ENCODE measurements at places on chromosomes 6 and 20.

DNA sequence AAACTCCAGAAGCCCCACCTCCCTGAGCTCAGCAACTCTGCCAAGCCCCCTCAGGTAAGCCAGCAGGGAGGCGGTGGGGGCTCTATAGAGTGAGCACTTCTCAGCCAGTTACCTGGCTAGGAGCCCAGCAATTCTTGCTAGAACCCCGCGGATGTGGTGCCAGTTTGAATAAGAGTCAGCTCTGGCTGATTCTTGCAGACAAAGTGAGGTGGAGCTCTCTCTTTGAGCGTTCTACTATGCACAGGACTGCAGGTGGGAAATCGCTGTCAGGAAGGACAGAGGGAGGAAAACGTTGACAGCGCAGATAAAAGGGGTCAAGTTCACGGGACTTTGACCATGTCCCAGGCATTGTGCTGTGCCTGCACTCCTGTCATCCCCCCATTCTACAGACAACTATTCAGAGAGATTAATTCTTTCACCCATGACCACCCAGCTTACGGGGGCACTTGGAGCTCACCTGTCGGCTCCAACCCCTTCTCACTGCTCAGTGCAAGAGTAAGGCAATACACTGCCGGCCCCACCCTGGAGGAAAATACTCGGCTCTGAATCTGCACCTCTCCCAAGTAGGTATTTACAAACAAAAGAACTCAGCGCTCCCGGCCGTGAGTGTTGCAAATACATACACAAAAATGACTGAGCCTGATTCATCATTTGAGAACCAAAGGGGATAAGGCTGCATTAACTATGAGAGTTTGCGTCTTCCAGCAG, 92.9 kb downstream of the ANKRD60 start:
- DNase-seq: no peak

DNA sequence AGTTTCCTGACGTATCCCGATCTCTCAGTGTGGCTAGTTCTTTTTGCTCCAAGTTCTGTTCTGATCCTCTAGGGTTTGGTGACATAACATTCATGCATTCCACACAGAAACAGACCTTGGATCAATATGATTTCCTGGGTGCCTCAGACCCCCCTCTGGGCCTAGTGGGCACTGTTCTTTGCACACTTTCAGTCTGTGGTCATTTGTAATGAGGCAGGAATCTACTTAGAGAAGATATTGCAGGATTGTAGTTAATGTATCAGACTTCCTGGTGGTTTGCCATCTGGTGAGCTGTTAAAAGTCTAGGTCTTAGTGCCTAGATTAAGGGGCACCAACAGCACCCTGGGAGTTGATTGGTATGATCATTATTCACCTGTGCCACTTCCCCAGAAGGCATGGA, 7.5 kb downstream of the BEND6 start:
- no peak for DNase-seq

- DNase-seq: no peak
These were observed 17.1 kb upstream of the RPN2 start for GRCh38 chr20:37161830-37162549.

DNA sequence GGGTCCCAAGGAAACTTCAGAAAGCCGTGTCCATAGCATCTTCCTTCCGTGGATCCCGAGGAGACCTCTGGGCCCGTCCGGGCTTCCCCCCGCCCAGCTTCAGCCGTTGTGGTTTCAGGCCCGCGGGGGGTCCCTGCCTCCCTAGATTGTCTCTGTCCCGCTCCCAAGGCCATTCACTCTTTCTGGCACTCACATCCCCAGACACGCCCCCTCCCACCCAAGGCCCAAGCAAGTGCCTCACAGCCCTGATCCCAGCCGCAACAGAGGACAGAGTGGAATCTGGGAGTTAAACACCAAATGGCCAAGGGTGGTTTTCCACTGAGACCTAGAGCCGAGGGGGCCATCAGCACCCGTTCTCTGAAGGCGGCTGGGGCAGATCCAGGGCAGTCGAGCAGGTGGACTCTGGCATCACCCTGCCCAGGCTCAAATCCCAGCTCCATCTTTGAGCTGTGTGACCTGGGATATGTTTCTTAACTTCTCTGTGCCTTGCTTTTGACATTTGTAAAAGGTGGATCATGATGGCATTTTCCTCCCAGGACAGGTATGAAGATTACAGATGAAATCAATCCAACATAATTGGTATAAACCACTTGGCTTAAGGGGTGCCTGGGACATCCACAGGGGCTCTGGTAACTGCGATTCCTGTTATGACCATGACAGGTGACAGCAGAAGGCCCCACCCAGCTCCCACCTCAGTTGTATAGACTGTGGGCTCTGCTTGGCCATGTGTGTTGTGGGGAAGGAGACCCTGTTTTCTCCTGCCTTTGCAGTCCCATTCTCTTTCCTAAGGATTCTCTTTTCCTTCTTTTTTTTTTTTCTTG, 48.1 kb downstream of the CTCFL start:
- no peak for DNase-seq

DNA sequence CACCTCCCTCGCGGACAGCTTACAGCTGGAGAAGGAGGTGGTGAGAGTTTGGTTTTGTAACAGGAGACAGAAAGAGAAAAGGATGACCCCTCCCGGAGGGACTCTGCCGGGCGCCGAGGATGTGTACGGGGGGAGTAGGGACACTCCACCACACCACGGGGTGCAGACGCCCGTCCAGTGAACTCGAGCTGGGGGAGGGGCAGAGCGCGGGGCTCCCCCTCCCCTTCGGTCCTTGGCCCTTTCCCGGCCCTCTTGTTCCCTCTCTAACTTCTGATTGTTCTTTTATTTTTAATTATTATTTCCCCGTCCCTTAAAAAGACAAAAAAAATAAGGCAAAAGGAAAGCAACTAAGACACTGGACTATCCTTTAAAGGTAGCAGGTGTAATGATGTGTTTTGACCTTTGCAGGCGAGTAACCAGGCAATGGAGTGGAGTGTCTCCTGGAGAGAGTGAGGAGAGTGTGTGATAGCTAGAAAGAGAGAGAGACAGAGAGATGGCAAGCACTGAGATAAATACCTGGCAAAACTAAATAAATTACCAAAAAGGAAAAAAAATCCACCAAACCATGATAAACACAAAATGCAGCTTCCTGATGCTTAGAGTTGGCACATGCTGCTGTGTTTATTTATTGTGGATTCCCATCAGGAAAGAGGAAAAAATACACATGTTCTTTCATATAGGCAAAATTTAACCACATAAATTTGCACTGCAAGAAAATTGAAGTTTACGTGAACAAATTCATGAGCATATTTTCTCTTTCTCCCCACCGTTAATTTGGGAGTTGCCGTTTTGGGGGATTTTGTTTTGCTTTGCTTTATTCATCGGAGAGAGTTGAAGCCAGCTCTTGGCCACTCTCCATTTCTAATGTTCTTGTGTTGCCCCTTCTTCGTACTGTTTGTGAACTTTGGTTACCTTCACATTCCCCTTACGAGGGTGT, 1.9 kb downstream of the POU3F2 start:
- DNase-seq: no peak

DNA sequence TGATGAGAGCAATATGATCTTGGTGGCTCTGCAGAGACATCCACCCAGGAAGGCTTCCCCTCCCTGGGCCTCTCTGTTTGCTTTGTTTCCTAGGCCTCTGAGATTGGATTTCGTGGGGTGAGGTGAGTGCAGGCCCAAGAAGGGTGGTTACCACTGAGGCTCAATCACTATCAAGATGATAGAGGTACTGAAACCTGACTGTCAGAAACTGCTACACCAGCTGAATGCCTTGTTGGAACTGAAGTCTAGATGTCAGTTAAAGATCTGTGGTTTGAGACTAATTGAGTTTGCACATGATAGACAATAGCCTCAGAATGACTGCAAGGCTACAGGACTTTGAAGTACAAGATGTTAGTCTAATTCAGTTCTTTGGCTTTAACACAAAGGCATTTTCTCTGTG, 15.2 kb downstream of the VNN1 start:
- DNase-seq: no peak

GRCh38 chr6:111258615-111259088, 171.3 kb downstream of the SLC16A10 start:
- DNase-seq: no peak

- DNase-seq: no peak
These were observed 489 bp downstream of the TBX18 start for GRCh38 chr6:84763886-84764331.

DNA sequence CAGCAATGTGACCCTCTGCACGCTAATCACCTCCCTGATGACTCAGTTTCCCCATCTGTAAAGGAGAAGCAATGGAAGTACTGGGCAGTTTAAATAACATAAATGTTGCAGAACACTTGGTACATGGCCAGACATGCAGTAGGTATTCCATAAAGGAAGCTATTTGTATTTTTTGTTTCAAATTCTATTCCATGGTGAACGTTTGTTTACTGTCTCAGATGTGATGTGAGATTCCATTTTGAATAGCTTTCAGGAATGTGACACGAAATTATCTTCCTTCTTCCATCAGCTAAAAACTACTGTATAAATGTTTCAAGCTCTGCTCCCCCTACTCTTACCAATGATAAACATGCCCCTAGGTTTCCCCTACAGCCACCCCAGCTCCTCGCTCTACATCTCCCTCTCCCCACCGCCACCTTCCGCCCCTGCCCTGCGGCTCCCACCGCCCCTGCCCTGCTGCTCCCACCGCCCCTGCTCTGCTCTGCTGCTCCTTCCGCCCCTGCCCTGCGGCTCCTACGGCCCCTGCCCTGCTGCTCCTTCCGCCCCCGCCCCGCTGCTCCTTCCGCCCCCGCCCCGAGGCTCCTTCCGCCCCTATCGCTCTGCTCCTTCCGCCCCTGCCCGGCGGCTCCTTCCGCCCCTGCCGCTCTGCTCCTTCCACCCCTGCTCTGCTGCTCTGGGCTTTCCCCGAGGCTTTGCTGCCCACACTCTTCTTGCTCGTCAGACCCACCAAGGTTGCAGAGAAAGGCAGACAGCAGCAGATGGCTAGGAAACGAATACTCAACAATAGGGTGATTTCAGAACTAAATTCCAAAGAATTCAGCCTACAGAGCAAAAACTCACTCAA, 78.9 kb downstream of the THBS2 start:
- DNase-seq: no peak

GRCh38 chr20:10715035-10715434, 41.2 kb upstream of the JAG1 start:
- no peak for DNase-seq

- DNase-seq: peak; percentile 15
These were observed 182.5 kb downstream of the MAFB start for GRCh38 chr20:40506537-40506939.

DNA sequence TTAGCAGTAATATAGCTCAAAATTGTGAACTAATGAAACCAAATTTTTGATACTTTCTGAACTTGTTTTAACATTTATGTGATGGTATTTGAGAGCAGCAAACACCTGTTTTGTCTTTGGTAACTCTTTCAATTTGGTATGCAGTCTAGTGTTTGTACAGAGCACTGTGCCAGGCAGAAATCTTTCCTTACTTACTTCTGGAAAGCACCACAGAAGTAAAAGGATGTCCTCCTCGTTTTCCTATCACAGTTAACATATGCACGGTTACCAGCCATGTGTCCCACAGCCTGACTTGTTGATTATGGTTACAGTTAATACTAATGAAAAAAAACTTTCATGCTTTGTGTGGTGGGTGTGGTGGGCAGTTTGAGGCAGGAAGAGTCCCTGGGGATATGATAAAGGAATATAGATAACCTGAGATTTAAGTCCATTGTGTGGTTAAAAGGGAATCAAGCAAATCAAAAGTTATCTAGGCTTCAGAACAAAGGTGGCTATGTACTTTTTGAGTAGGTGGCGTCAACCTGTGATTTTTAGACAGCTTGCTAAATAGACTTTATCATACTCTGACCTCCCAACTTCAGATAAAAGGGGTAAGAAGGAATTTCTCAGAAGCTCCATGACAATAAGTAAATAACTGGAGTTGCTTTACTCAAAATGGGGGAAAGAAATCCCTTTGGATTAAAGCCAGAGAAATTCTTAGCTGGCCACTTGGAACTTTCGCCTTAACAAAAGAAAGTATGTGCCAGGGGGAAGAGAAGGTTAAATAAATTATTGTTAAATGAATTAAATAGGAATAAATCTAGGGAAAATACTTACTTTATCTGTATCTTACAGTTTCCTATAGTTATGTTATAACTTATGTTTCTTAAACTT, 20.1 kb upstream of the COL10A1 start:
- no peak for DNase-seq

GRCh38 chr6:45394586-45395095, 16.9 kb upstream of the SUPT3H start:
- DNase-seq: no peak

DNA sequence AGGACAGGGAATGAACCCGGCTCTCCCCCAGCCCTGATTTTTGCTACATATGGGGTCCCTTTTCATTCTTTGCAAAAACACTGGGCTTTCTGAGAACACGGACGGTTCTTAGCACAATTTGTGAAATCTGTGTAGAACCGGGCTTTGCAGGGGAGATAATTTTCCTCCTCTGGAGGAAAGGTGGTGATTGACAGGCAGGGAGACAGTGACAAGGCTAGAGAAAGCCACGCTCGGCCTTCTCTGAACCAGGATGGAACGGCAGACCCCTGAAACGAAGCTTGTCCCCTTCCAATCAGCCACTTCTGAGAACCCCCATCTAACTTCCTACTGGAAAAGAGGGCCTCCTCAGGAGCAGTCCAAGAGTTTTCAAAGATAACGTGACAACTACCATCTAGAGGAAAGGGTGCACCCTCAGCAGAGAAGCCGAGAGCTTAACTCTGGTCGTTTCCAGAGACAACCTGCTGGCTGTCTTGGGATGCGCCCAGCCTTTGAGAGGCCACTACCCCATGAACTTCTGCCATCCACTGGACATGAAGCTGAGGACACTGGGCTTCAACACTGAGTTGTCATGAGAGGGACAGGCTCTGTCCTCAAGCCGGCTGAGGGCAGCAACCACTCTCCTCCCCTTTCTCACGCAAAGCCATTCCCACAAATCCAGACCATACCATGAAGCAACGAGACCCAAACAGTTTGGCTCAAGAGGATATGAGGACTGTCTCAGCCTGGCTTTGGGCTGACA, 28.8 kb upstream of the ZBP1 start:
- DNase-seq: peak; percentile 1

GRCh38 chr6:110055387-110055735, 77.2 kb downstream of the GPR6 start:
- no peak for DNase-seq

DNA sequence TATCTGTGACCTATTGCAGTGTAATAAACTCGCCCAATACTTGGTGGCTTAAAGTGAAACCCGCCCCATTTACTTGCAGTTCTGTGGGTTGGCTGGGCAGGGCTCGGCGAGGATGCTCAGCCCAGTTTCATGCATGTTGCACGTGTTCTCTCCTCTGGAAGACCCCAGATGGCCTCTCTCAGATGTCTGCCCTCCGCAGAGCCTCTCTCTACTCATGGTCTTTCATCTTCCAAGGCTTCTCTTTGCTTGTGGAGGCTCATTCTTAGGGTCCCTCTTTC, 251.4 kb downstream of the SOD2 start:
- no peak for DNase-seq

GRCh38 chr6:82584856-82585255, 221.2 kb downstream of the TPBG start:
- no peak for DNase-seq

- no peak for DNase-seq
These were observed 224.7 kb upstream of the PLCB4 start for GRCh38 chr20:8844179-8844578.

- no peak for DNase-seq
These were observed 84.1 kb upstream of the GJE1 start for GRCh38 chr6:142048593-142048980.

GRCh38 chr6:161080263-161080970, 88.8 kb downstream of the MAP3K4 start:
- DNase-seq: no peak

GRCh38 chr6:111741177-111741952, 131.9 kb downstream of the FYN start:
- no peak for DNase-seq

All from activated CD8-positive, alpha-beta memory T cell treated with anti-CD3 and anti-CD28 coated beads, Interleukin-2, amount 50 U/mL, for 4 hours (primary cell).